ENCODE measurements at places on chromosomes 3 and 15. TPM values are rescaled to one million over a fixed set of nuclear protein-coding genes. Genes with fewer than 3 reads are reported as not detected.
A peak's percentile ranks its signal among the peaks of the same experiment; 100 is the strongest.

CASR gene
- not detected for total RNA-seq

DNA sequence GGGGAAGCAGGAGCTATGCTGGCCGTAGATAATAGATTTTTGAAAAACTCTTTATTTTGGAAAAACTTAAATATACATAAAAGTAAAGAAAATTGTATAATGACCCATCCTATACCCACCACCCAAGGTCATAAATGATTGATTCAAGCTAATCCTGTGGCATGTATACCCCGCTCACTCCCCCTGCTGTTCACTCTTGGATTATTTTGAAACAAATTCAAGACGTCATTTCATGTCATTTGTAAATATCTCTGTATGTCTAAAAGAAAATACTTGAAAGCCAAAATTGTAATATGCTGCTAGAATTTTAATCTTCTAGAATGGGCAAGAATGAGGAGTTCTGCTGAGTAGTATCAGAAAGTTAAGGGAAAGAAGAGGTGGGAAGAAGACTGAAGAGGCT lies 241.7 kb downstream of the FEZF2 start:
- no peak for DNase-seq

DNA sequence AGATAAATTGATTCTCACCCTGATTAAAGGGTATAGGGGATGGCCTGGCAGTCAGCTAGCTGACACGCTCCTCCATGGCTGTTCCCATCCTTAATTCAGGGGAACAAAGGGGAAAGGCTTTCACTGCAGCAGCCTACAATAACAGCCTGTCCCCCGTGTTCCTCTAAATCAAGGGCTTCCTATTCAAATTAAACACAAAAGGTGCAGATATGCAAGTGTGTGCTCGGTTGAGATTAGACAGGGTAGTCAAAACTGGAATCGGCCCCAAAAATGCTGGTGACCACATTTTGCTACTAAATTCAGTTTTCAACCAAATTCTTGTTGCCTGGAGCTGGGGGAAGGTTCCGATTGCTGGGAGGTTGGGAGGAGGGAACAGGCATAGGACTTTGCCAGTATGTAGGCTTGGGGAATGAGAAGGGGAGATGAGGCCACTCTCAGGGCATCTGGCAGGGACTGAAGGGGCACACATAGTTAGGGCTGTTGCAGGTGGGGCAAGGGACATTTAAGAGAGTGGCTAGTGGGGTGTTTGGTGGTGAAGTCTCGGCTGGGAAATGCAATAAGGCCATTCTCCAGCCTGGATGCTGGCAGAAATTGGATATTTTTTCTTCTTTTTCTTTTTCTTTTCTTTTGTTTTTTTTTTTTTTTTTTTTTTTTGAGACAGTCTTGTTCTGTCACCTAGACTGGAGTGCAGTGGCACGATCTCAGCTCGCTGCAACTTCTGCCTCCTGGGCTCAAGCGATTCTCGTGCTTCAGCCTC lies 32.9 kb upstream of the CTSH start:
- no peak for DNase-seq

GOLGA8O gene
- 1.2 TPM for total RNA-seq

DNA sequence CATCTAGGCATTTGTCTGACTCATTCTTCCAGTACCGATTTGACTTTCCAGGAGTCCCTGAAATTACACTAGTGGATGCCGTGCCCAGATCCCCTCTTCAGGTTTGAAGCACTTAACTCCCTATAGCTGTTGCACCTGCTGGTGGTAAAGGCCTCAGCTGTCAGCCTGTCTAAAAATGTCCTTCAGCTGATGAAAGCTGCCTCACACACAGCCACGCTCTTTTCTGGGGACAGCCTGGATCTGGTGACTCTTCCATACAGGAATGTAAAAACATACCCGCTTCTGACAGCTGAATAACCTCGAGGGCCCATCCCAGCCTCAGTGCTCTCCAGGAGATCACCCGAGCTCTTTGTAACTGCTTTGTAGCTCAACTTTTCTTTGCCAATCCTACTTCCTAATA lies 534.1 kb upstream of the GRM7 start:
- DNase-seq = no peak

- peak; percentile 68 for DNase-seq
These were observed 7.8 kb downstream of the UROC1 start for GRCh38 chr3:126509597-126510307.

IP6K2 gene
- total RNA-seq = 74.5 TPM

DNA sequence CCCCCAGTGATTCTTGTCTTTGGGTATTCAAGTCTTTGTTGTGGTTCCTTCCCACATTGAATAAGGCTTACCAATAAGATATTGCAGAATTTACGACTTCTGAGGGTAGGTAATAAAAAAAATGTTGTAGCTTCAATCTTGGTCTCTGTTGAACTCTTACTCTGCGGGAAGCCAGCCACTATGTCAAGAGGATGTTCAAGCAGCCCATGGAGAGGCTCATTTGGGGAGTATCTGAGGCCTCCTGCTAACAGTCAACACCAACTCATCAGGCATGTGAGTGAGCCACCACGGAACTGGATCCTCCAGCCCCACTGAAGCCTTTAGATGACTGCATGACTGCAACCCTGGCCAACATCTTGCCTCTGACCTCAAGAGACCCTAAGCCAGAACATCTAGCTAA lies 3.2 kb upstream of the TBC1D23 start:
- DNase-seq = no peak

DNA sequence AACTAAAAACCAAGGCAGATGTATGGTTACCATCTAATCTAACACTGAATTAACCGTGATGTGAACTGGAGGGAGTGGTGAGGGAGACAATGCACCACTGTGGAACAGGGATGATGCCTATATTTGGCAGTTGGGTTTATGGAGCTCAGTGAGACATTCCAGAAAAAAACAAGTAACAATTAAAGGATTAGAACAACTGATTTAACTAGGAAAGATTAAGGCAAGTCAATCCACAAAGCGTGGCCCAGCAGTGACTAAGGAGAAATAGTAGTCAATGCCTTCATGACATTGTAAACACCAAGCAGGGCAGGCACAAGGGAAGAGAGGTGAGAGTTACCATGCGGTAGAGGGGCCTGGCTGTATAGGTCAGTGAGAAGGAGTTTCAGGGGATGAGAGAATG lies 38.1 kb downstream of the CHAC1 start:
- DNase-seq = no peak

APPL1 gene
- total RNA-seq = 37.8 TPM

RASL12 gene
- total RNA-seq = 24.3 TPM

DNA sequence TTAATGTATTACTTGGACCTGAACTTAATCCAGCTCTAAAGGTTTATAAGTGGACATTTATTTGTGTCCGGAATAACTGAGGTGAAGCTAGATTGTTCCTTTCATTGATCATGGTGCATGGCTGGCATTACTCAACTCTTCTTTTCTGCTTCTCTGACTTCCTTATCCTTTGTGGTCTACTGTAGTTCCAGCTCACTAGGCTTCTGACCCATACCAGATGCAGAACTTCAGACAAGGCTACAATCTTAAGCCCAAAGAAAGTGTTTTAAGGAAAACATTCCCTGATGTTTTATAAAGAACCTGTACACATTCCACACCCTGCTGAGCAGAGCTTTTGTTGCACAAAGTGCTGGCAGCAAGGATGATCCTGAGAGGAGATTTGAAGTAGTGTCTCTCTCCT lies 250.8 kb upstream of the TGFBR2 start:
- no peak for DNase-seq

- DNase-seq = no peak
These were observed 8.6 kb upstream of the IQSEC1 start for GRCh38 chr3:13081603-13082360.

GRCh38 chr3:167114619-167115018 lies 265.5 kb downstream of the ZBBX start:
- DNase-seq = peak; percentile 48

GRCh38 chr3:135023996-135024658 lies 229.1 kb downstream of the EPHB1 start:
- DNase-seq = no peak

LMAN1L gene
- total RNA-seq = 0.39 TPM

- no peak for DNase-seq
These were observed 6.1 kb upstream of the TMEM207 start for GRCh38 chr3:190455828-190456227.

DNA sequence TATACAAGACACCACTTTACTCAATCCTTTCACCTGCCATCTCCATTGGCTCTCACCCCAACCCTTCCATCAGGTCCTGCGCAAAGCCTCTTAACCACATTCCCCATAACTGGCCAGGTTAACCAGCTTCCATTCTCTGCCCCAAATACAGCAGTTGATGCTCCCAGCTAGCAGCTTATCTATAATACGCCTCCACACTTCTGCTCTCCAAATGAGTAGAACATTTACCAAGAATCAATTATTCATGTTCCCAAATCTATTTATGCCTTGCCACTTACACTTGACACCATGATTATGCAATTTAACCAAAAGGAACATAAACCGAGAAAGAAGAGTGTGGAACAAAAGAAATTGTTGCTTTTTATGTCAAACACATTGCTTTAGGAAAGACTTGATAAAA lies 103.7 kb upstream of the TPM1 start:
- no peak for DNase-seq

- no peak for DNase-seq
These were observed 18.2 kb downstream of the DCUN1D1 start for GRCh38 chr3:182962166-182962565.

Data from left lung (tissue), 14 donors.